A549 treated with dexamethasone at 1 μM for 4 hours (cell line): ENCODE measurements at places on chromosomes 5 and 9. TPM values are rescaled to one million over a fixed set of nuclear protein-coding genes. Genes with fewer than 3 reads are reported as not detected.

The FGD3 gene
- total RNA-seq = 0.15 to 0.21 TPM (median 0.15 TPM) in 5 replicates

The ASPN gene
- total RNA-seq = not detected in 5 replicates

The TMC1 gene
- 0.07 to 0.17 TPM (median 0.12 TPM) in 4 of 5 replicates, not detected in the other for total RNA-seq

The FAM163B gene
- total RNA-seq = not detected in 5 replicates

The IFNA21 gene
- not detected in 5 replicates for total RNA-seq

The ACOT12 gene
- 0.08 to 0.09 TPM in 2 of 5 replicates, not detected in the others for total RNA-seq

The SVEP1 gene
- total RNA-seq = 1.3 to 2.3 TPM (median 2.0 TPM) in 5 replicates

The RAD50 gene
- 30.6 to 37.3 TPM (median 34.2 TPM) in 5 replicates for total RNA-seq

The SRP19 gene
- 84.9 to 98.2 TPM (median 88.7 TPM) in 5 replicates for total RNA-seq

The ZNF462 gene
- 2.7 to 4.6 TPM (median 4.2 TPM) in 5 replicates for total RNA-seq

The ADAM19 gene
- total RNA-seq = 9.6 to 13.8 TPM (median 12.4 TPM) in 5 replicates

The TGFBI gene
- 1,392 to 2,102 TPM (median 1,727 TPM) in 5 replicates for total RNA-seq

The SEMA6A gene
- 0.15 to 0.46 TPM (median 0.18 TPM) in 5 replicates for total RNA-seq

The RPS23 gene
- total RNA-seq = 3,068 to 5,168 TPM (median 3,151 TPM) in 5 replicates

The PDZD2 gene
- total RNA-seq = 0.36 to 0.65 TPM (median 0.60 TPM) in 5 replicates

The LCN1 gene
- total RNA-seq = 0.14 to 0.30 TPM (median 0.21 TPM) in 4 of 5 replicates, not detected in the other

The PCDHA3 gene
- total RNA-seq = 0.69 to 1.1 TPM (median 0.82 TPM) in 5 replicates

The MSX2 gene
- 3.2 to 3.6 TPM (median 3.6 TPM) in 5 replicates for total RNA-seq

The PTGES gene
- total RNA-seq = 152 to 184 TPM (median 163 TPM) in 5 replicates

The ENTREP1 gene
- total RNA-seq = 0.45 to 0.97 TPM (median 0.77 TPM) in 5 replicates

The CEP120 gene
- total RNA-seq = 8.4 to 12.4 TPM (median 10.4 TPM) in 5 replicates

The NRG2 gene
- 1.8 to 2.4 TPM (median 2.0 TPM) in 5 replicates for total RNA-seq

The SH3GLB2 gene
- 31.2 to 47.2 TPM (median 44.8 TPM) in 5 replicates for total RNA-seq

The SPATA31A5 gene
- total RNA-seq = not detected in 5 replicates

The FBP2 gene
- 0.09 TPM in 1 of 5 replicates, not detected in the others for total RNA-seq

The QRFP gene
- 0.06 TPM in 1 of 5 replicates, not detected in the others for total RNA-seq

The SLU7 gene
- 36.7 to 67.9 TPM (median 42.0 TPM) in 5 replicates for total RNA-seq

The C9orf153 gene
- 0.07 to 0.25 TPM (median 0.12 TPM) in 5 replicates for total RNA-seq

The REEP2 gene
- 6.2 to 7.7 TPM (median 6.7 TPM) in 5 replicates for total RNA-seq

The ANKRD55 gene
- total RNA-seq = 0.06 TPM in 1 of 5 replicates, not detected in the others

The OR1Q1 gene
- 0.16 TPM in 1 of 5 replicates, not detected in the others for total RNA-seq

The ATG12 gene
- 36.9 to 45.7 TPM (median 41.1 TPM) in 5 replicates for total RNA-seq

The SNX2 gene
- total RNA-seq = 37.0 to 58.5 TPM (median 38.1 TPM) in 5 replicates

The OR13C5 gene
- not detected in 5 replicates for total RNA-seq

The SLC45A2 gene
- total RNA-seq = not detected in 5 replicates
